ENCODE measurements at places on chromosomes 16 and 17.

DNA sequence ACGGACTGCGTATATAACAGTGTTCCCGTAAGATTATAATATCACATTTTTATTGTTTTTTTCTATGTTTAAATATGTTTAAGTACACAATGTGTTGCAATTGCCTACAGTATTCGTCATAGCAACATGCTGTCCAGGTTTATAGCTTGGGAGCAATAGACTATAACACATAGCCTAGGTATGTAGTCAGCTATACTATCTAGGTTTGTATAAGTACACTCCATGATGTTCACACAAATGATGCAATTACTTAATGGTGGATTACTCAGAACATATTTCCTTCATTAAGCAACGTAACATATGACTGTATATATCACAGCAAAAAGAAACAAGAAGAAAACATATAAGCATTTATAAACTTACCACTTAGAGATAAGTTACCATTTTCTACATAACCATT, 160.0 kb downstream of the CBLN1 start:
- no peak for DNase-seq

DNA sequence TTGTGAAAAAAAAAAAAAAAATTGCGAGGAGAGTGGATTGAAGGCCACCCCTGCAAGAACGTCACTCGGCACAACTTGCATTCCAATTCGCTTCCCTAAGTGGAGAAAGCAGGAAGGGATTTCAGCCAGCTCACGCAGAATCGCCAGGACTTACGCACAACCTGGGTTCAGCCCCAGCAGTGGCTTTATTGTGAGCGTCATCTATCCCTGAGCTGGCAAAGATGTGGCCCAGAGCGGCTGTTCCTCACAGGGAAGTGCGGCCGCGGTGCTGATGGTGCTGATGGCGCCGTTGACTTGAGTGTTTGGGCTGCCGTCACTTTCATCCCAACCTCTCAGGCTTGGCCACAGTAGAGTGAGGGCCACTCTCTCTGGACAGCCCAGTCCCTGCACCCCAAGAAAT, 197.6 kb downstream of the NTN1 start:
- DNase-seq = no peak

GRCh38 chr16:85436636-85437165, 176.4 kb upstream of the GSE1 start:
- DNase-seq = no peak

GRCh38 chr17:71976011-71976649, 144.7 kb upstream of the SOX9 start:
- no peak for DNase-seq

DNA sequence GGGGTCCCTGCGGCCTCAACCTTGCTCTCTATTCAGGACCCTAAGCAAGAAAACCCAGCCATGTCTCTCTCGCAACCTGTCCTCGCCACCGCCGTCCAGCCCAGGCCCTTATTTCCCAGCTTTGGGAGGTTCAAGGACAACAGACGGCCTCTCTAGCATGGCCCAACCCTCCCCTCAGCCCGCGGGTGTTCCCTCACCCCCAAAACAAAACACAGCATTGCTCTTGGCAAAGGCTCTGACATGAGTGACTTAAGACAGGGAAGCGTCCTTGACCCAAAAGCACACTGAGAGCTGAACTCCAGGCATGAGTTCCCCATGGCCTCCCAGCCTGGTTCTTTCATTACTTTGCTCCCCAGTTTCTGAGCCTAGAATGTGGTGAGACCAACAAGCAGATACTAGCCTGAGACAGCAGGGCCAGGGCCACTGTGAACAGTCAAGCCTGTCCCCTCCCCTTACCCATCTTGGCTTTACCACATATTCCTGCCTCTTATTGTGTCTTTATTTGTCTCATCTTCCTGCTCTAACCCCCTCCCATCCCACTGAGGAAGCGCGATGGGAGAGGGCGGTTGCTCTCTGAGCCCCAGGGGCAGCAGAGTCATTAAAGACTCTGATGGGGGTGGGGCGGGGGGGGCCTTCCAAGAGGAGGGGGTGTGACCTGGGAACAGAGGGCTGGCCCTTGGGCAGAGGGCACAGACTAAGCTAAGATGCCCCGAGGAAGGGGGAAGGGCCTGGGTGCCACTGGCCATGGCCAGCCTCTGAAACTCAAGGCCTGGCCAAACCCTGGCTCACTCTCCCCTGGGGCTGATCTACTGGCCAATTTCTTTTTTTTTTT, 11.8 kb downstream of the SREBF1 start:
- DNase-seq = no peak

DNA sequence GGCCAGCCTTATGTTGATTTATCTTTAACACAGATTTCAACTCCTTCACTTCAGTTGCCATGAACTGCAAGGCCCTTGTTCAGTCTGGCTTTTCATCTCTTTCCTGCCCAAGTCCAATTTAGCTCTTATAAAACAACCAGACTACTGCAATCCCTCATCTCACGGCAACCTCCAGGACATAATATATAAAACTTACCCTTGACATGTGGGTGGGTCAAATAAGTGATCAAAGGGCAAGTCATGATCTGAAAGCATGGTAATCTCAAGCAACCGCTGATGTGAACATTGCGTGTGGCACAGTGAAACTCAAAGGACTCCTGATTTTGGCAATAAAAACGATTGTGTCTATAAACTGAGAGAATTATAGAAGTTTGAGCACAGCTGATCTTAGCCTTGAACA, 364.6 kb downstream of the CDH13 start:
- DNase-seq = no peak

DNA sequence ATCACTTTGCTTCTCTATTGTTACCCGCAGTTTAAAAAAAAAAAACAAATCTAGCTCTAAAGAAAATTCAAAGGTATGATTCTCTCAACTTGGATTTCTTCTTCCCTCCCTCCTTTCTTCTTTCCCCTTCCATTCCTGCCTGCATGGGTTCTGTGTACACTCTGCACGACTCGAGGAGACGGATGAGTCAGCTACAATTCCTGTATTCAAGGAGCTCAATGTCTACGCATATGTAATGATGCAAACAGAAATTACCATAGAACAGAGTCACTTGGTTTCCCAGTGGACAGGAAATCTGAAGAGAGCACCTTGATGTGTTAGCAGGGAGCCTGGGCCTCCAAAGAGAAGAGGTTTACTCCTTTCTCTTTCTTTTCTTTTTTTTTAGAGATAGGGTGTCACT, 92.3 kb downstream of the VPS53 start:
- DNase-seq = no peak

Data from upper lobe of right lung (tissue), 1 donor.